GM23248 (cell line): ENCODE measurements at places on chromosomes 16 and 17. TPM values are rescaled to one million over a fixed set of nuclear protein-coding genes. Genes with fewer than 3 reads are reported as not detected.
A peak's percentile ranks its signal among the peaks of the same experiment; 100 is the strongest.

AANAT gene
- not detected in 2 replicates for total RNA-seq

KCNJ18 gene
- not detected in 2 replicates for total RNA-seq

OR1F1 gene
- total RNA-seq, result 5.3 TPM in 1 of 2 replicates, not detected in the other

MATCAP1 gene
- total RNA-seq, result 6.4 and 19.0 TPM in 2 replicates

BANP gene
- total RNA-seq, result 14.3 and 14.8 TPM in 2 replicates

CACNG5 gene
- not detected in 2 replicates for total RNA-seq

GRB7 gene
- 0.25 TPM in 1 of 2 replicates, not detected in the other for total RNA-seq

CUEDC1 gene
- total RNA-seq, result 11.1 and 18.8 TPM in 2 replicates

NFE2L1 gene
- total RNA-seq, result 65.6 and 66.4 TPM in 2 replicates

CMTM1 gene
- 2.1 and 3.1 TPM in 2 replicates for total RNA-seq

ABCA6 gene
- 5.3 and 6.4 TPM in 2 replicates for total RNA-seq

DNA sequence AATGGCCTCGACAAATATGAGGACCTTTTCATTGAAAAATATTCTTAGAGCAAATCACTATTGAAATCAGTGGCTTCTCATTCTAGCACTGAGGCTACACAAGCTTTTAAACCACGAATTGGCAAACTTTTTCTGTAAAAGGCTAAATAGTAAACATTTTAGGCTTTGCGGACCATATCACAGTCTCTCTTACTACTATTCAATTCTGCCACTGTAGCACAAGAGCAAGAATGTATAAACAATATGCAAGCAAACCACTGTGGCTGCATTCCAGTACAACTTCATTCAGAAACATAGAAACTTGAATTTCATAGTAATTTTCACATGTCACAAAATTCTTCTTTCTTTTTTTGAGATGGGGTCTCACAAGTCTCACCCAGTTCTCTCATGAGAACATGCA is 49.1 kb downstream of the PHLPP2 start:
- DNase-seq, result no peak

- peak; percentile 66 for DNase-seq
Measured at GRCh38 chr17:7856011-7856810, 1.1 kb downstream of the NAA38 start.

DNA sequence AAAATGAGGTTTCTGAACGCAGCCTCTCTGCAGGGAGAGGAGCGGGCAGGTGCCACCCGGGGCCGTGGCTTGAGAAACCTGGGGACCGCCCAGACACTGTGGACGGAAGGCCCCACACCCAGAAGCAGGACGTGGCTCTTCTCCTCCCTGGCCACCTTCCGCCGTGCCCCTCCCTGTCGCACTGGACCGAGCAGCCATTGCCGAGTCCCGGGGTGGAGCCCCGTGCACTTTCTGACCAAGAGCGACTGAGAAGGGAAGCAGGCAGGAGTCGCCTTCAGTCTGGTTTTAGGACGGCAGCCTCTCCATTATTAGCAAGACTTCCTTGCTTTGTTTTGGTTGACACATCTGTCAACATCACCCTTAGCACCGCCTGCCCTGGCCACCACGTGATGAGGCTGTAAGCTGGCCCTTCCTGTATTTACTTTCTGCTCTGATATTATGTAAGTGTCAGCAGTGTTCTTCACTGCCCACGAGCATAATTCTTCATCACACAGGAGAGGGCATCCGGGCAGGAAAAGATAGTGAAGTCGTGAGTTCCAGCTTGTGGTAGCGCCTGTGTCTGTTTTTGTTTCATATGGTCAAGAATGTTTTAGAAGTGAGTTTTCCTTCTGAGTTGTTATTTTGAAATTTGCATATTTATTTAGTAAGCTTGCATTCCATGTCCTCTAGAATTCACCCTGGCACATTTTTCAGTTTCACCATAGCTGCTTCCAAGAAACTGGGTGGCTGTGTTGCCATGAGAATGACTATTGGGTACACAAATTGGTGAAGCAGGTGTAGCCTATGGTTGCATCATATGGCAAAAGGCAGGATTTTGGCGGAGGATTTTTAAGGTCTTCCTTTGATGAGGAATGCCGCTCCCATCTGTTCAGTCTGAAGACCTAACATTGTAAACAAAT is 1.0 kb downstream of the HERPUD1 start:
- DNase-seq, result peak; percentile 83

DNA sequence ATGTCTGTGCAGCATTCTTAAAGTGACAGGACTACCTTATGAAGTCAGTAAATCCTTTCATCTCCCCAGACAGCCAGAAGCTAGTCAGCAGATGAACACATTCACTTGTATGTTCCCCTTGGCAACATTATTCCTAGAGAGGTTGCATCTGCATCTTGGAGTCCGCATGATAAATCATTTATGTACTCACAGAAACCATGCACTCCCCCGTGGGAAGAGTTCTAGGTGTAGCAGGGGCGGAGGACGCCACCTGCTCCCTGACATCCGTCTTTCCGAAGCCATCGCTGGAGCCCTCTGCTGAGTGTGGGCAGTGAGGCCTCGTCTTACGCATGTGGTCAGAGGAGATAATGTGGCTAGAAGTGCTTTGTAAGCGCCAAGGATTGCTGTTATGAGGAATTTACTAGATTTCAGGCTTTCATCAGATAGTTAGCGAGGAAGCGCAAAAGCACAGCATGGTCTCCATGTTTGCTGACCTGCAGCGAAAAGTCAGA is 144.5 kb downstream of the RPTOR start:
- no peak for DNase-seq

GRCh38 chr16:68496689-68497088 is 42.4 kb upstream of the ZFP90 start:
- DNase-seq, result no peak

DNA sequence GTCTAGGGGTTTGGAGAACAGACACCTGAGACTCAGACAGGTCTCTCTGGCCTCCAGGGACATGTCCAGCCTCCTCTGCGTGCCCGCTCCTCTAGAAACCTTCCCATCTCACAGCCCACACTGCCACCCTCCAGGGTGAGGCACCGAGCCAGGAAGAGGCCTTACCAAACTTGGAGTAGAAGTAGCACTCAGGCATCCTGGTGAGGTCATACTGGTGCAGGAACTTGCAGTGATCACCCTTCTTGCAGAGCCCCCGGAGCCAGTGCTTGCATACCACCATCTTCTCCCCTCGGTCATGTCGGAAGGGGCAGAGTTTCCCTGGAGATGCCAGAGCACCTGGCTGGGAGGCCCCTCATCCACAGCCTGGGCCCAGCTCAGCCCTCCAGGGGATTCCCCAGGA is 4.2 kb downstream of the CPSF4L start:
- DNase-seq, result no peak

GRCh38 chr16:84332975-84333684 is 35.2 kb upstream of the ATP2C2 start:
- no peak for DNase-seq

GRCh38 chr17:14792746-14793145 is 472.4 kb downstream of the PMP22 start:
- no peak for DNase-seq

GRCh38 chr17:40510328-40510648 is 8.9 kb upstream of the TNS4 start:
- peak; percentile 87 for DNase-seq

GRCh38 chr16:84477661-84478060 is 26.8 kb downstream of the MEAK7 start:
- DNase-seq, result no peak

DNA sequence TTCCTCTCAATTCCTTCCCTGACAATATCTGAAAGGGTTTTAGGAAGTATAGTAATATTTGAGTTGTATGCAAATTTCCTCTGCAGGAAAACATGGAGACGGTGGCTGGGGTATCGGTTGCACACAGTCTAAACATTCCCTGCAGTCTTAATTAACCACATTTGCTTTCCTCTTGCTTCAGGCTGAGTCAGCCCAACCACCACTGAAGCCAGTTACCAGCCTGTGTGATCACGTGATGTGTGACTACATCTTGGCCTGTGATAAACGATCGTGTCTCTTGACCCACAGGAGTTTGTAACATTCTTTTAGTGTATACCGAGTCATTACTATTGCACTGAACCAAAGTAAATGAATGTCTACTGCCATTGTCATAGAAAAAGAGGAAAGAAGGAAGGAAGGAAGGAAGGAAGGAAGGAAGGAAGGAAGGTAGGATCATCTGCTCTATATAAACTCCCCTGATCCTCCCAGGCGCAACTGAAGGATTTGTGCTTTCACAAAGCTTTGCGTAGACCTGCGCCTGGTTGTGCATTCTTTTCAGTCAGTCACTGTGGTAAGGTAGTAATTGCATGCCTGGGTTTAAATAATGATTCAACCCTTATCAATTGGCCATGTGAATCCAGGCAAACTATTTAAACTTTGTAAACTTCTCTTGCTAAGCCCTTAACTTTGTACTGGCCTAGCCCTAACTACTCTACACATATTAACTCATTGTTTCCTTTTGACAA is 280.6 kb upstream of the SALL1 start:
- peak; percentile 98 for DNase-seq

DNA sequence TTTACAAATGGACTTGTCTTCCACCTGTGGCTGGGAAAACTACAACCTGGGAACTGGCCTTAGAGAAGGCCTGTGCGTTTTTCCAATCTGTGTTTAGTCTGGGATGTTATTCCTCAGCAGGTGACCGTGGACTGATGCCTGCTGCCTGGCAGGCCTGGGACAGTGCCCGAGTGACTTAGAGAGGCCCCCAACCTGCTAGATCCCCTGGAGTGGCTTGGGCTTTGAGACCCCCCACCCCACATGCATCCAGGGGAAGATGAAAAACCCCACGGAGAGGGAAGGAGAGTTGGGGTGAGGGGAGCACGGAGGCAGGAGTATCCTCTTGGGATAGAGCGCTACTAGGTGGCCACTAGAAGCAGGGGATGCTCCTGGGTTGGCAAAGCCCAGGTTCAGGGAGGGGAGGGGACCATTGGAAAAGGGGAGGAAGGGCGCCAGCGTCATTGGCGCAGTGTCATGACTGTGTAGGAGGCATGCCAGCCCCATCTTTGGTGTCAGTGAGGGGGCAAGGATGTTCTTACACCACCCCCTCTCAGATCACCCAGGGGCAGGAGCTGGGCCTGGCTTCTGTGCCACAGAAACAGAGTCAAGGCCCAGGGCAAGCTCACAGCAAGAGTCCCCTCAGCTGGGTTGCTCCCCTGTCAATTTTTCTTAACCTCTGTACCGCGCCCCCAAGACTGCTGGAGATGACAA is 54.1 kb downstream of the MEAK7 start:
- no peak for DNase-seq

GRCh38 chr17:70658317-70658716 is 489.0 kb downstream of the KCNJ2 start:
- DNase-seq, result no peak

- DNase-seq, result no peak
Measured at GRCh38 chr16:12245088-12245920, 268.8 kb downstream of the SNX29 start.

GRCh38 chr17:58189436-58190146 is 2.9 kb upstream of the EPX start:
- DNase-seq, result peak; percentile 94

DNA sequence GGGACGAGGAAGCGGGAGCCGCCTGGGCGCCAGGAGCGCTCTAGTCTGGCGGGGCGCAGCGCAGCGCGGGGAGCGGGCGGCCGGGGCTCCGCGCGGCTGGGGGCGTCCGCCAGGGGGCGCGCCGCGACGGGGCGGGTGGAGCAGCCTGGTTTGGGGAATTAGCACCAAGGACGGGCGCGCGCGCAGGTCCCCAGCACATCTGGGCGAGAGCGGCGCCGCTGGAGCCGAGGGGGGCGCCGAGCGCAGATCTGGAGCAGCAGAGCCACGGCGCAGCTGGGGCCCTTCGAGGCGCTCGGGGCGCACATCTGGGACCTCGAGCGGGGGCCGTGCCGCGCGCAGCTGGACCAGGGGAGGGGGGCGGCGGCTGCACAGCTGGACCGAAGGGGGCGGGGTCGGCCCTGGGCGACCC is at the start of gene NXPH3:
TSS of gene NXPH3 (plus strand) at position 193 of the 409 bp plus-strand sequence. CDS start 349 bp downstream, outside the sequence.
- peak; percentile 77 for DNase-seq

- peak; percentile 28 for DNase-seq
Measured at GRCh38 chr16:83301971-83302370, 505.8 kb upstream of the HSBP1 start.

- peak; percentile 48 for DNase-seq
Measured at GRCh38 chr17:76147211-76148014, 6.4 kb upstream of the FOXJ1 start.

GRCh38 chr17:10792151-10792550 is 11.7 kb downstream of the TMEM238L start:
- no peak for DNase-seq

DNA sequence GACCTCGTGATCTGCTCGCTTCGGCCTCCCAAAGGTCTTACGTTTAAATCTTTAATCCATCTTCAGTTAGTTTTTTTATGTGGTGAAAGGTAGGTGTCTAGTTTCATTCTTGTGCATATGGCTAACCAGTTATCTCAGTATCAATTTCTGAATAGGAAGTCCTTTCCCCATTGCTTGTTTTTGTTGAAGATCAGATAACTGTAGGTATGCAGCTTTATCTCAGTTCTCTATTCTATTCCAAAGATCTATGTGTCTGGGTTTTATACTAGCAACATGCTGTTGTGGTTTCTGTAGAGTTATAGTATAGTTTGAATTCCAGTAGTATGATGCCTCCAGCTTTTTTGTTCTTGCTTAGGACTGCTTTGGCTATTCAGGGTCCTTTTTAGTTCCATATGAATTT is 65.2 kb downstream of the TNFRSF13B start:
- no peak for DNase-seq

DNA sequence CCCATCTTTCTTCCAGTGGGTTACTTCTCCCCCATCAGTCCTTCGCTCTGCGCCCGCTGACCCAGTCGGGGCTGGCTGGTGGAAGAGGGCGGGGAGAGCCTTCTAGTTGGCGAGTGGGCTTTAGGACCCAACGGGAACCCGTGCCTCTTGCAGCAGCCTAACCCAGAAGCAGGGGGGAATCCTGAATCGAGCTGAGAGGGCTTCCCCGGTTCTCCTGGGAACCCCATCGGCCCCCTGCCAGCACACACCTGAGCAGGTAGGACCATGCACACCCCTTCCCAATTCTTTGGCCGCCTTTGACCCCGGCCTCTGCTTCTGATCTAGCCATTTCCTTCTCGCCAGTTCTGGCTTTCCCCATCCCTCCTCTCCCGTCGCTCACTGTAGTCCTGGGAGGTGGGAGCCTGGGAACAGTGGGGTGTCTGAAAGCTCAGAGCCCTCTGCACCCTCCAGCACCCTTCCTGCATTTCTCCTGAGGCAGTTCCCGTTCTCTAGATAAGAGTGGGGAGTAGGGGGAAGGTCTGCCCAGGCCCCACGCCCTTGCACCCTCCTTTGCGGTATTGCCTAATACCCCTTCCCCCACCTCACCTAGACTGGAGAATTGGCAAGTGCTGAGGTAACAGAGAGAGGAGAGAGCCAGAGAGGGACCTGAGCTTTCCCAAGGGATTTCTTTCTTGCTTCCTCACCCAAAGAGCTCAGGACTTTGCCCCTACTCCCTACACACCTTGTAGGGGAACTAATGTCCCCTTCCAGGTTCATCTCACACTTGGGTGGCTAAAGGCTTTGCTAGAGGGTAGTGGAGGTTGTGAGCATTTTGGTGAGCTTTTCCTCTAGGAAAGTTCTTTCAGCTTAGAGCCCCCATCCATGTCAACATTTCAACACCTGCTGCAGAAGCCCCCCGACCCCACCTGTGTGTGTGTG is at the start of gene RARA:
TSS of gene RARA (plus strand) at position 150 of the 918 bp plus-strand sequence. CDS start 22,039 bp downstream, outside the sequence.
- peak; percentile 64 for DNase-seq

GRCh38 chr17:1829216-1829591 is 498 bp downstream of the SMYD4 start:
- DNase-seq, result peak; percentile 59

- DNase-seq, result no peak
Measured at GRCh38 chr17:2876467-2876866, 80.2 kb downstream of the RAP1GAP2 start.
